Ovary (tissue), 10 donors: ENCODE measurements at places on chromosomes 7 and 10. TPM values are rescaled to one million over a fixed set of nuclear protein-coding genes. Genes with fewer than 3 reads are reported as not detected.
A peak's percentile ranks its signal among the peaks of the same experiment; 100 is the strongest.

DNA sequence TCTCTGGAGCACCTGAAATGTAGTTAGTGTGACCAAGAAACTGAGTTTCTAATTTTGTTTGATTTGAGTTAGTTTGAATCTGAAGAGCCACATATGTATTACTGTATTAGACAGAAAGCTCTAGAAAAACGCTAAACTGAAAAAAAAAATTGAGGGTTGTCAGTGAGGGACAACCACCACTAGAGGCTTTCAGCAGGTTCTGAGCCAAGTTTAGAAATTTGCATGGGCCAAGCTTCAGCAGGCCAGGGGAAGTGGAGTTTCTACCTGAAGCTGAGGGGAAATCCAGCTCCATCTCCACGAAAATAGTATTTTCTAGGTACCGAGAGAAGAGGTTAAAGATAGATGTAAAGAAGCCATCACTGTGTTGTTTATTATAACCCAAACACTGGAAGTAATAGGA is 77.9 kb upstream of the PLXNA4 start:
- no peaks in the 10 kb centered on the region for H3K4me1 ChIP-seq
- no peak overlapping the region for H3K27ac ChIP-seq
- H3K27me3 ChIP-seq: no peaks in the 10 kb centered on the region

- no peak for DNase-seq
- H3K4me1 ChIP-seq: no peaks in the 10 kb centered on the region
- no peaks in the 10 kb centered on the region for H3K27me3 ChIP-seq
- H3K36me3 ChIP-seq: no peaks in the 10 kb centered on the region
Measured at GRCh38 chr10:61390851-61391250, 62.3 kb downstream of the TMEM26 start.

GRCh38 chr10:131290781-131291180 is 20.7 kb downstream of the TCERG1L start:
- no peak overlapping the region for H3K27ac ChIP-seq
- no peaks in the 10 kb centered on the region for H3K27me3 ChIP-seq
- H3K4me1 ChIP-seq: no peaks in the 10 kb centered on the region
- no peaks in the 10 kb centered on the region for H3K36me3 ChIP-seq
- H3K4me3 ChIP-seq: no peak overlapping the region

DNA sequence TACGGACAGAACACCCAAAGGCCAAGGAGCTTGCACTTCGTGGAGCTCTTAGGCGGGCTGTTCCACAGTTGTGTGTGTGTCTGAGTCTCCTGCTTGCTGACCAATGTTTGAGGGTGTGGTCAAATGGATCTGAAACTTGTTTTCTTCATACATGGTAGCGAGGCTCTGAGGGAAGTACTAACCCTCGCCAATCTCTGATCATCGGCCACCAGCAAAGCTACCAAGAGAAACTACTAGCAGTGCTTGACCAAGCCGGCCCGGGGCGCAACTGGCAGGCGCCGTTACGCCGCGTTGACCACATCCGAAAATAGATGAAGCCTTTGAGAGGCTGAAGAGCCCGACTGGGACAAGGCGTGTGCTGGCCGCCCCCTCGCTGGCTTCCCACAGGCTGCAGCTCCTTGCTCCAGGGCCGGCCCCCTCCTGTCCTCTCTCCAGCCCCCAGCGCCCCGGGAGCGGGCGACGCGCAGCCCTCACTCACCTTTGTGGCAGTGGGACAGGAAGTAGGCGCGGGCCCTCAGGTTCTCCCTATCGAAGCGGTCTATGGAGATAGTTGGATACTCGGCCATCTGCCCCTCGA is 384 bp downstream of the DCLRE1C start:
- peak overlapping the region; percentile 89 for H3K4me3 ChIP-seq
- H3K36me3 ChIP-seq: no peaks in the 10 kb centered on the region
- no peaks in the 10 kb centered on the region for H3K4me1 ChIP-seq
- H3K27me3 ChIP-seq: no peaks in the 10 kb centered on the region
- H3K27ac ChIP-seq: no peak overlapping the region
- DNase-seq: no peak

DNA sequence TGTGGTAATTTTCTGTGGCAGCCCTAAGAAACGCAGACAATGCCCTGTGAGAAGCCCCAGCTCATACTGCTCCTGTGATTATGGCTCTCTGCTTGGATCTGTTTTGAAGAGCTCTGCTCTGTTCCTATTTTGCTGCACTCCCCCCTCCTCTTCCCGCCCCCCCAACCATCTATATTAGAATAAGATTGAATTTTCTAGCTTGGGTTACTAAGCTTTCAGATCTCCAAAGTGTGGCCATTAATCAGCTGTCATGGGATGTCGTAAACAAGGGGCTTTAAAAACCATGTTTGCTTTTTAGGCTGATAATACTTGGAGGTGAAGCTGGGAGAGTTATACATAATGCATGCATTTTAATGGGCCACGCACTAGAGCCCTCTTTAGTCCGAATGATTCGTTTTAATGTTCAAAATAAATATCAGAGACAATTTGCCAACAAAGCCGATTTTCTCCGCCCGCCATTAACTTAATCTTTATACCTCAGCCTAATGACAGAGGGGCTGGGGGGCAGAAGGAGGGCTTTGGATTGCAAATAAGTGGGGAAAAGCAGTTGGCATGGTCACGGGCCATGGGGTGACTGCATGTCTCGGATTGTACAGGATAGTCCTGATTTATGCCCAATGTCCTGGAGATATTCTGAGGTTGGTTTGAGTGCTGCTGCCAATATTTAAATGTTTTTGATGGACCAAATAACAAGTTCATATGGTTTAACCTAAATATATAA is 165.5 kb downstream of the RPS24 start:
- H3K4me1 ChIP-seq: peaks cover 3% of the 10 kb centered on the region
- DNase-seq: no peak
- H3K27me3 ChIP-seq: no peaks in the 10 kb centered on the region

DNA sequence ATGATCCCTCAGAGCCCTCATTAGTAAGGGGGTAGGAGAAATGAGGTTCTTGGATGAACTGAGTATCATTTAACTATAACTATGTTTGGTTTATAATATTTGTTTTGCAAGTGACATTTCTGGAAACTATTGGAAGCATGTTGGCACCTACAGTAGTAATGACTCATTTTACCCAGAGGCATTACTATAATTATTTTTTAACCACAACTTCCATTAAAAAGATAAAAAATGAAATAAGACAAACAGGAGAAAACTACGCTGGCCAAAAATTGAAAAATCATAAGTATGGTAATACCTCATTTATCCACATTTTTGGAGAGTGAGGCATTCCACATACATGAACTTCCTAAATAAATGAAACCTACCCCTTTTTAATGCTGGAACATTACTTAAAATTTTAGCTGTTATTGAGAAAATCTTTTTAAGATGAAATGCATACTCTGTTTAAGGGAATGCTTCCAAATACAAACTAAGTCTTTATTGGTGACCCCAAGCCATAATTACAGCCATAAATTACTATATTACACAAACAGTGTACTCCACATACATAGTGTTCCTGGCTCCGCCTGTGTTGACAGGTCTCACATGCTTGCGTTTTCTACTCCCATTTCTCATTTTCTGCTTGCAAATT is 84.6 kb upstream of the CAPZA2 start:
- H3K27ac ChIP-seq: no peak overlapping the region
- no peaks in the 10 kb centered on the region for H3K4me1 ChIP-seq
- no peak for DNase-seq
- H3K27me3 ChIP-seq: no peaks in the 10 kb centered on the region
- H3K4me3 ChIP-seq: no peak overlapping the region
- H3K36me3 ChIP-seq: no peaks in the 10 kb centered on the region

- H3K27ac ChIP-seq: no peak overlapping the region
- peaks cover 10% of the 10 kb centered on the region for H3K4me1 ChIP-seq
- H3K27me3 ChIP-seq: no peaks in the 10 kb centered on the region
- H3K36me3 ChIP-seq: no peaks in the 10 kb centered on the region
Measured at GRCh38 chr10:24449321-24449740, 240.4 kb downstream of the KIAA1217 start.

DNA sequence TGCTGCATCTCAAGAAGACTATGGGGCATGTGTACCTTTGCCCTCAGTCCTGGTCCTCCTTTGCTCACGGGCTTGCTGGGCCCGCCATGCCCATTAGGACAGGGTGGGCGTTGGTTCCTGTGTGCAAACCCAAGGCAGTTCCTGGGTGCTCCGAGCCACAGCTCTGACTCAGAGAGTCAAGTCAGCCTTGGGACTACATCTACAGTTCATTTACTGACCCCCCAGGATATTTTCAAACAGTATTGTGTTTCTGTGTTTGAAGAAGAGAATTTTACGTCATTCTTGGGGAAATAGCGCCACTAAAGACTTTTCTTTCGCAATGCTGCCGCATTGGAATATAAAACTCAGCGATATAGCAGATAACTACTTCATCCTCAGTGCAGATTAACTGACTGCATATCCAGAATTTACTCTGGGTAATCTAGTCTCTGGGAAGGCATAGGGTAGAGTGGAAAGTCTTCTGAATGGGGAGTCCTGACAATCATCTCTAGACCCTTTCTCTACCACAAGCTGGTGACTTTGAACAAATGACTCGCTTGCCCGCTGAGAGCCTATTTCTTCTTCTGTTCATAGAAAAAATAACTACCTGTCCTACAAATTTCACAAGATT is 638.9 kb upstream of the FZD8 start:
- no peak overlapping the region for H3K27ac ChIP-seq
- no peak overlapping the region for H3K4me3 ChIP-seq
- no peaks in the 10 kb centered on the region for H3K4me1 ChIP-seq
- no peaks in the 10 kb centered on the region for H3K36me3 ChIP-seq
- H3K27me3 ChIP-seq: no peaks in the 10 kb centered on the region
- DNase-seq: no peak

- H3K4me1 ChIP-seq: peaks cover 7% of the 10 kb centered on the region
- no peaks in the 10 kb centered on the region for H3K27me3 ChIP-seq
- H3K27ac ChIP-seq: peak overlapping the region; percentile 95
- H3K36me3 ChIP-seq: no peaks in the 10 kb centered on the region
- H3K4me3 ChIP-seq: peak overlapping the region; percentile 67
Measured at GRCh38 chr7:74174606-74175082, 488 bp downstream of the EIF4H start.

DNA sequence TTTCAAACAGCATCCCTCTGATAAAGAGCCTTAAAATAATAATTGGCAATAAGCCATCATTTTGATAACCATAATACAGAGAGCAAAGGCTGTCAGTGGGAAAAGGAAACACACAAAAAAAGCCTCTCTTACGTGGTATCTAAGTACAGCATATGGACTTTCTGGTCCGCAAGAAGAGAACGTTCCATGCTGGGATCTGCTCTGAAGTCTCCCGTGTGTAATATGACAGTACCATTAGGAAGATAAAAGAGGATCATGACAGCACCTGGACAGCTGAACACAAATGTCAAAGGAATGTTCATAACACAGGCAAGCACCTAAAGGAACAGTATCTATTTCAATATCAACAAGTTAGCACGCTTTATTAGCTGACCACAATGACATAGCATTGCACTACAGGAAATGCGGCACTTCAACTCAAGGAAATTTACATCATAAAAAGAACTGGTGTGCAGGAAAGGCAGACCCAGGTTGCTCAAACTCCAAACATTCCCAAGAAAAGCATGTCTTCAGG is 9.9 kb downstream of the DCLRE1A start:
- no peaks in the 10 kb centered on the region for H3K36me3 ChIP-seq
- no peak overlapping the region for H3K4me3 ChIP-seq
- H3K27me3 ChIP-seq: no peaks in the 10 kb centered on the region
- no peak for DNase-seq

DNA sequence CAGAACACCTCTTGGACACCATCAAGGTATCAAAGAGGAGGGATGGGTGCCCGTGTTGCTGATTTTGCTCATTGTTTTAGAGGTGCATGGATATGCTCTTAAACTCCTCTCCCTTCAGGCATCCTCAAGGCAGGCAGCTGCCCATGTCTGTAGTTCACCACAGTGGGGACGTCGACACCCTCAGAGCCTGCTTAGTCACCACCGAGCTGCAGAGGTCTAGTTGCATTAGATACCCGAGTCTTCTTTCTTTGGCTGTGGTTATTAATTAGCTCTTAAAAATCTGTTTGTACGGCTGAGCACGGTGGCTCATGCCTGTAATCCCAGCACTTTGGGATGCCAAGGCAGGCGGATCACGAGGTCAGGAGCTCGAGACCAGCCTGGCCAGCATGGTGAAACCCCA is 24.7 kb upstream of the TSPAN13 start:
- H3K27ac ChIP-seq: no peak overlapping the region
- no peak overlapping the region for H3K4me3 ChIP-seq

ARHGAP12 gene
- total RNA-seq: 32.0 TPM

DIP2C gene
- 25.7 TPM for total RNA-seq

LOXL4 gene
- total RNA-seq: 5.5 TPM

NPFFR1 gene
- 0.20 TPM for total RNA-seq

TM9SF3 gene
- 110 TPM for total RNA-seq

UTF1 gene
- 1.1 TPM for total RNA-seq
